Dermis microvascular lymphatic vessel endothelial cell (primary cell): ENCODE measurements at places on chromosomes 12 and 14. TPM values are rescaled to one million over a fixed set of nuclear protein-coding genes. Genes with fewer than 3 reads are reported as not detected.

The ANGEL1 gene
- total RNA-seq = 4.0 and 5.2 TPM in 2 replicates

GRCh38 chr14:91985008-91985407 lies 37.5 kb upstream of the FBLN5 start:
- no peak for DNase-seq

The PLEKHD1 gene
- under 0.01 and 0.13 TPM in 2 replicates for total RNA-seq

- peak; percentile 89 for DNase-seq
Measured at GRCh38 chr12:3218228-3219171, 141.3 kb downstream of the TSPAN9 start.

GRCh38 chr12:77777274-77777673 lies 53.4 kb upstream of the NAV3 start:
- no peak for DNase-seq
